ENCODE measurements at places on chromosomes 1 and 21. TPM values are rescaled to one million over a fixed set of nuclear protein-coding genes. Genes with fewer than 3 reads are reported as not detected.

DNA sequence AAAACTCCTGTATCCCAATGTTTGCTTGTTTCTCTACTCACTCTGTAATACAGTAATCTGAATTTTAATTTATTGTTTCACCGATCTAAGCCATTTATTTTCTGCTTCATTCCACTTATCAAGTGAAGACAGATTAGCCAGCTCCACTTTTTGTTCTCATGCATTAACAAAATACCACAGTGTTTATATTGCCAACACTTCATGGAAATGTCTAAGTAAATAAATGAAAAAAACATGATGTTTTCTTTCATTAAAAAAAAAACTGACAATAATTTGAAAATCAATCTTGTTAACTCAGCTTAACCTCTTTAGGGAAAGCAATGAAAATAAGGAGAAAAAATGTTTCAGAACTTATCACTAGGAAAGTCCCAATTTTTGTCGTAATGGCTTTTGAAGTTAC lies 11.5 kb downstream of the ARHGAP29 start:
- DNase-seq, result no peak

DNA sequence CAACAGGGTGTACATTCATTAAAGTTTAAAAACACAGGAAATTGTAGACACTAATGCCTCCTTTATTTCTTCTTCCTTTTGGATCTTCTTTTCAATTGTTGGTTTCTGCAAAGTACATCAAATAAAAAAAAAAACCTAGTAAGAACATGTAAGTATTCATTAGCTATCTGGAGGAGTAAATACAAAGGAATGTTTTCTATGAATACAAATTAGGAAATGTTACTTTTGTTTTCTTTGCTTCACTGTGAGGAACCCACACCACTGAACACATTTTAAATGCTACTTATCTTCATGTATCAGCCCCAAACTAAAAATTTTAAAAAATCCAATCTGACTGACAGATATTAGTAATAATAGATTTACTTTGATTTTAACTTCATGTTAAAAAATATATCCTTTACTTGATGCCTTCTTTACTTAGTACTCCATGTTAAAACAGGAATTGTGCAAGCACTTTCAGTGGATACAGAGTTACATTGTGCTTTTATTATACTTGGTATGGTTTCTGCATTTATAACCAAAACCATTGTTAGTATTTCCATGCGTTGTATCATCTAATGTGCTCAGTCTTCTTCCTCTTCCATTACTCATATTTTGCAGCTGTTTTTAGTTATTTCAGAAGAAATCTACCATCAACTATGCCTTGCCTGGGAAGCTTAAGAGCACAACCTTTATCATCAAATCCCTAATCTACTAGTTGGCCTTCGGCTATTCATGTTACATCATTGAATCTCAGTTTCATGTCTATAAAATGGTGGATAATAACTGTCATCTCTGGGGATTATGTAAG lies 236.9 kb upstream of the DPYD start:
- no peak for DNase-seq

DNA sequence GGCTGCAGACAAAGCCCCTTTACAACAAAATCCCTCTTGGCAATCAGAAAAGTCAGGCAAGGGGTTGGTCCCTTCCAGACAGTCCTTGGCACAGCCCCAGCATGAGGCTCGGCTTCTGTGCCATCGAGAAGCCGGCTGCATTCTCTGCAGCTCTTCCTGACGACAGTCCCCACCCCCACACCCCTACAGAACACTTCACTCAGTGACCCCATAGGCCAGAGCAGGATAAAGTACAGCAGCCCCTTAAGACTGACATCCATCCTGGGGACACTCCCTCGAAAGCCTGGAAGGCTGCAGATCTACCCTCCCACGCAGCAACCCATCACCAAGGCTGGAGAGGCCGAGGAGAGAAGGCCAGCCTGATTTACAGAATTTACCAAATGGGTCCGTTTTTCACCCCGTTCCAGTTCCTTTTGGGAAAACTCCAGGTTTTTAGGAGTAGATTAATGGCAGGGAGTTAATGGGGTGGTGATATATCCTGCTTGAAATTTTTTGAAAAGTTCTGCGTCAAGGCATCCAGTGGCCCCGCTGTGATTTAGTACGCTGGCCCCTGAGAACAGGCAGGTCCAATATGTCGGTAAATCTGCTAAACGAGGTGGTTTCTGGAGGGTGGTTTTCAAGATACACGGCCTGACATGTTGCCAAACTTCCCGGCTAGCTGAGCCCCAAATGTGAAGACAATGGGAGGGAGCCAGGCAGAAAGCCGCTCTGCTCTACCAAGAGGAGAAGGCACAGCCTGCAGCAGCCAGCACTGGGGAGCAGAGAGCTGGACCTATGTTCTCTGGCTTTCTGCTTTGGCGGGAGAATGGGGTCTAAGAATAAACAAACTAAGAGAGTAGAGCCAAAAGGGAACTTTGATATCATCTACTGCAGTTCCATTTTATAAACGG lies 81.7 kb downstream of the SSBP3 start:
- DNase-seq, result no peak

GRCh38 chr1:168285971-168286927 lies 5.6 kb downstream of the TBX19 start:
- DNase-seq, result no peak

GRCh38 chr1:19437891-19438294 lies 47.4 kb downstream of the CAPZB start:
- DNase-seq, result peak; percentile 71

GRCh38 chr1:67690411-67690810 lies 5.4 kb downstream of the GADD45A start:
- DNase-seq, result no peak

- no peak for DNase-seq
Observed at GRCh38 chr1:204583909-204584632, 67.9 kb downstream of the MDM4 start.

DNA sequence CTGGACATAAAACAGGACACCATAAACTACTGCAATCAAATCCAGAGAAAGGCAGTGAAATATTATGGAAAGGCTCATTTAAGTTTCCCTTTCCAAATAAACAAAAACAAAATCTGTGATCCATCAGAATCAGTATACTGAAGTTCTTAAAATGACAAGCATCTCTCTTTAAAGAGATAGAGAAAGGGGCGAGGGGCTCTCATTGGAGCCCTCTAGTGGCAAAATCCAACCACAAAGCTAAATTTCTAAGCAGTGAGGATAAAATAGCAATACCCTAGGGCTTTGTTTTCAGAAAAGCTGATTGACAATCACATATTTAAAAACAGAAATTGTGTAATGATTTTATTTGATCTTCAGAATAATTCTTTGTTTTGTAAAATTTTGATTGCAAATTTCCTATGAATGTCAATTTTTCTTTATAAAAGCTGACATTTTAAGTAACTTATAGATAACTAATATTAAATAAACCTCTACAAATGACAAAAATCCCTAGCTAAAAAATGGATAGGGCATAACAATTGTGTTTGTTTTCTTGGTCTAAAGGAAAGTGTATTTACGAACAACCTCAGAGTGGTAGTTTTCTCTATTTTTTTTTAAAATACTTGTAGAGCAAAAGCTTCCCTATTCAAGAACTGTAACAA lies 138.2 kb downstream of the COL24A1 start:
- no peak for DNase-seq

GRCh38 chr1:207820568-207821463 lies 69.0 kb downstream of the CD46 start:
- no peak for DNase-seq

- DNase-seq, result no peak
Observed at GRCh38 chr1:217561446-217561845, 69.4 kb downstream of the GPATCH2 start.

GRCh38 chr1:42720868-42721267 lies 19.2 kb downstream of the CLDN19 start:
- no peak for DNase-seq

DNA sequence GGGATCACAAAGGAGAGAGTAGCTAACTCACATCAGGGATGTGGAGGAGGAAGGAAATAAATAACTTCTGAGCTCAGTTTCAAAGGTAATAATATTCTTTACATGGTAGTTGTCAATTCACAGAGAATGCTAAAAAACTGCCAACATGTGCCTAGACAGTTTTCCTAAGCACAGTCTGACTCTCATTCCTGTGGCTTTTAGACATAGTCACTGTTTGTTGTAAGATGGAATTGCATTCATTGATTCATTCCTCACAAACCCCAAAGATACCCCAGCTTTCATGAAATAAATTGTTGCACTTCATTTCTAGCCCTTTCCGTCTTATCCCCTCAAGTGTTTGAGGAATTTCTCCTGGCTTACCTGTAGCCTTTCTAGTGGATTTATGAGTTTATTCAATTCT lies 263.9 kb downstream of the NTNG1 start:
- no peak for DNase-seq

- no peak for DNase-seq
Observed at GRCh38 chr1:206792939-206793607, 20.8 kb upstream of the IL10 start.

DNA sequence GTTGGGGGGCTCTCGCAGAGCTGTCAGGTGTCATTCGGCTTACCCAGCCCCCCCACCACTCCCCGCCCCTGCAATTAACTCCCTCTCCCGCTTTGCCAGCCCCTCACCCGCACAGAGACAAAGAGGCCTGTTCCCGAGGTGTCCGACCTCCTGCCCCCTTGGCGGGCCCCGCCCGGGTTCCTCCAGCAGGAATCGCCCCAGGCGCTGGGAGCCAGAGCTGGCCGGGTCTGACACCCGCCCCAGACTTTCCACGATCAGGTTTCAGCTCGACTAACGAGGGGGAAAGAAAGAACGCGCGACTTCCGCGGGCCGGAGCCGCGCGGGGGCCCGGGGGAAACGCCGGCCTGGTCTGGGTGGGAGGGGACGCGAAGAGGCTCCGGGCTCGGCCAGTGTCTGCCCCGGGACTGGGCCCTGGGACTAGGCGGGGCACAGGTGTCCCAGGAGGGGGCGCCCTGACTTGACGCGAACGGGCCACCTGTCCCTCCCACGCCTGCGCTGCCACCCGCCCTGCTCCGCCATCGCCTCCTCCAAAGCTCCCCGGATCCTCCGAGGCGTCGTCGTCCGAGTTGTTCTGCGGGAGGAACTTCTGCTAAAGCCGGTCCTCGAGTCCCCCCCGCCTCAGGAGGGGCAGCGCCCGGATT lies 36.4 kb upstream of the HHAT start:
- peak; percentile 59 for DNase-seq

- DNase-seq, result no peak
Observed at GRCh38 chr1:191963286-191963685, 195.0 kb upstream of the RGS18 start.

- peak; percentile 70 for DNase-seq
Observed at GRCh38 chr1:5509664-5510452, 482.4 kb downstream of the NPHP4 start.

GRCh38 chr1:117846674-117847425 lies 82.6 kb downstream of the GDAP2 start:
- DNase-seq, result no peak

DNA sequence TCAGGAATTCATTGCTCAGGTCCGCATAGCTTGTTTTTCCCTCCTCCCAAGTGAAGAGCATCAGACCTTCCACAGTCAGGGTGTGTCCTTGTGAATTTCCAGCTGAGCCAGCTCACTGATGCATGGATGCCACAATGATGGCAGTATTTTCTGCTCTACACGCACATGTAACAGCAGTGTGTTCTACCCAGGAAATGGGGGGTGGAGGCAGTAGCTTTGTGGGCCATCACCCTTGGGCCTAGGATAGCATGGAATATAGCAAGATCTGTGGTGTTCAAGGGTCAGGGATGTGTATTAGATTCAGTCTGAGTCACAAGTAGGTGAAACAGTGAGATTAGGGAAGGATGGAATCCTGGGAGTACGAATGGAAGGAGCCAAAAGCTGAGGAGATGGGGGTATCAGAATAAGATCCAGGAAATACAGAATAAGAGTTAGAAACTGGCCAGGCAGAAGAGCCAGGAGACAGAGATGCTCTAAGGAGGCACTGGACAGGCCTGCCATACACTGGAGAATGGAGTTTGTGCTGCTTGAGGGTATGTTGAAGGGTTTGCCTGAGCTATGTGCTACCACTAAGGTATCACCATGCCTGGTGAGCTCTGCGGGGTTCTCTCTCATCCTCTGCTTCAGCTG lies 90.6 kb upstream of the CNIH3 start:
- no peak for DNase-seq

DNA sequence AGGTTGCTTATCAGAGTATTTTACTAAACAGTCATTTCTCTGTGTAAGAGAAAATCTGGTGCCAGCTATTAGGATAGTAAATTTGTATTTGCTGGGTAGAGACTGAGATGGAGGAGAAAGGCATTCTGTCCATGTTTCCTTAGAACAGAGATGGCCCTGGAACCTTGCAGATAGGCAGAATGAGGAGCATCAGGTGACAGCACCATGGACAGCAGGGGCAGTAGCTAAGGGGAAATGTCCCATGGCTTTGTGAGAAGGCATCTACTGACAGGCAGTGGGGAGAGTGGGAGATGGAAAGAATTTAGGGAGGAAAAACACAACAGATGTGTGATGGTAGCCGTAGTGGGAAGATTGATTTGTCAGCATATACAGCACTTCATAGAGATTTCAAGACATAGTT lies 105.0 kb downstream of the PRRX1 start:
- no peak for DNase-seq

DNA sequence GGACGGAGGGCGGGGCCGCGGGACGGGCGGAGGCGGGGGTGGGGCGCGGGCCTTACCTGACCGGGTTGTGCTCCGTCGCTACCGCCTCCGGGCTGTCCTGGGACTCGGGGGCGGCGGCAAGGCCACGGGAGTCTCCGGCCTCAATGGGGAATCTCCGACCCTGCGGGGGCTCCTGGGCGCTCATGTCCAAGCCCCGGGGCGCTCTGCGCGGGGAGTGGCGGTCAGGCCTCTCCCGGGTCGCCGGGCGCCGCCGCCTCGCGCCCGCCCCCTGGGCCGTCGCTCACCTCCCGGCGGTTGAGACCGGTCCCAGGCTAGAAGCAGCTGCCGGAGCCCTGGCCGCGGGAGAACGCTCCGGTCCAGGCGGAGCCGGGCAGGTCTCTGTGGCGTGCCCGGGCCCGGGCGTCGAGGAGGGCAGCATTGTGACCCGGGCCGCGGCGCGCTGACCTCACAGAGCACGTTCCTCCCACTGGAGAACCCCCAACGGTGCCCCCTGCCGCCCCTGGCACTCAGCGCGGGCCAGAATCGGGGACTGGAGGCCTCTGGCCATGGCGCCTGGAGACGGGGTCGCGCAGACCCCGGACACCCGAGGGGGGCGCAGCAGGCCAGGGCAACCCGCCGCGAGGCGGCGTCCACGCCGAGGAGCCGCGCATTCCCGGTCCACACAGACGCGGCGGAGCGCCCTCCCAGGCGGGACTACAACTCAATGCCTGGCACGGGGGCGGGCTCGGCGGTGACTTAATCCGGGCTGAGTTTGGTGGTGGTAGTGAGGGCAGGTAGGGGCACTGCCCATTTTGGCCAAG lies 411 bp downstream of the FAM229A start:
- no peak for DNase-seq

GRCh38 chr1:18142471-18142870 lies 34.9 kb downstream of the IGSF21 start:
- DNase-seq, result no peak

The KRTAP6-2 gene
- not detected for total RNA-seq

The SLC25A33 gene
- total RNA-seq, result 3.9 TPM

The FCRL6 gene
- 0.49 TPM for total RNA-seq

The ADORA1 gene
- 1.5 TPM for total RNA-seq

The ADAM30 gene
- total RNA-seq, result not detected

The PRRX1 gene
- total RNA-seq, result 23.0 TPM

The KLHDC8A gene
- not detected for total RNA-seq

Data from ureter (tissue), 1 donor.